ENCODE measurements at places on chromosomes 12 and 14.

GRCh38 chr12:57130941-57131340 lies 2.7 kb downstream of the LRP1 start:
- H3K4me1 ChIP-seq: peaks cover 12% of the 10 kb centered on the region
- no peak for DNase-seq
- no peak overlapping the region for H3K4me3 ChIP-seq
- peaks cover 82% of the 10 kb centered on the region for H3K27me3 ChIP-seq
- H3K27ac ChIP-seq: no peak overlapping the region

DNA sequence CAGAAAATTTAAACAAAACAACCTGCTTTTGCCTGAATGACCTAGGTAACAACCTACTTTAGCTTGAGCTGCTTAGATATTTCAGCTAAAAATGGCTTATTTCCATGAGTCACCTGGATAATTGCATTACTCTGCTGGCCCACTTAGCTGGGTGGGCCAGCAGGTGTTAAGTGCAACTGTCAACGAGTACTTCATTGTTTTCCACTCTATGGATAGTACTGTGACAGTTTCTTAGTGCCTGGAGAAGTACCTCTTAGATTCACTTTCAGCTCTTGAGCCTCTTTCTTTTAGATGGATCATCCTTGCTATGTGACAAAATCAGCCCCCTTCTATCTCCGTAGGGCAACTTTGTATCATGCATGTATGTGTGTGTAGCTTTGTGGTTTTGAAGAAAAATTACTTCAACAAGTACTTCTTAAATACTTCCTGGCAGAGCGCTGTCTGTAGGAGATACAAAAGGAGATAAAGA lies 368.2 kb upstream of the ATP2B1 start:
- H3K27ac ChIP-seq: no peak overlapping the region
- H3K27me3 ChIP-seq: peaks cover 4% of the 10 kb centered on the region
- no peaks in the 10 kb centered on the region for H3K36me3 ChIP-seq
- H3K4me3 ChIP-seq: no peak overlapping the region
- DNase-seq: no peak

GRCh38 chr12:76410781-76411180 lies 62.6 kb upstream of the BBS10 start:
- no peaks in the 10 kb centered on the region for H3K27me3 ChIP-seq
- no peaks in the 10 kb centered on the region for H3K4me1 ChIP-seq
- no peak overlapping the region for H3K4me3 ChIP-seq
- no peak for DNase-seq
- H3K27ac ChIP-seq: no peak overlapping the region

DNA sequence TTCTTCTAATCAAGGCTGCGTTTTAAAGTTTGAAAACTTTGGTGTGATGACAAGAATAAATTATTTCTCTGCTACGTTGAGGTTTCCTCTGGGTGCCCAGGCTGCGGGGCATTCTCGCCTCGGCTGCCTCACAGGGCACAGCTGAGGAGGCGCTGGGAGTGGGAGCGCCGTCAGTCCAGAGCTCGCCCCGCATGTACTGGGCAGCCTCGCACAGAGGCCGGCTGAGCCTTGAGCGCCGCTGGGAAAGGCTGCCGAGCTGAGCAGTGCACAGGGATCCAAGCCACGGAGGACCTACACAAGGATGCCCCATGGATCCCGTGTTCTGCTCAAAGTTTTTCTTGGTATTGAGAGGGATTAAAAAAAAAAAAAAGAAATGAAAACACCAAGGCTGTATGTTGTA lies 11.6 kb downstream of the RFX4 start:
- H3K4me3 ChIP-seq: no peak overlapping the region
- peaks cover 7% of the 10 kb centered on the region for H3K4me1 ChIP-seq
- peaks cover 56% of the 10 kb centered on the region for H3K27me3 ChIP-seq
- H3K27ac ChIP-seq: no peak overlapping the region
- no peaks in the 10 kb centered on the region for H3K36me3 ChIP-seq

- H3K4me1 ChIP-seq: no peaks in the 10 kb centered on the region
- no peaks in the 10 kb centered on the region for H3K27me3 ChIP-seq
- H3K27ac ChIP-seq: no peak overlapping the region
- no peaks in the 10 kb centered on the region for H3K36me3 ChIP-seq
- H3K4me3 ChIP-seq: no peak overlapping the region
- no peak for DNase-seq
Observed at GRCh38 chr14:32341947-32342846, 13.1 kb downstream of the AKAP6 start.

GRCh38 chr14:76067536-76067935 lies 82.0 kb downstream of the IFT43 start:
- no peaks in the 10 kb centered on the region for H3K4me1 ChIP-seq
- no peak overlapping the region for H3K27ac ChIP-seq
- no peak for DNase-seq
- no peak overlapping the region for H3K4me3 ChIP-seq

GRCh38 chr12:88063375-88063774 lies 34.2 kb upstream of the C12orf50 start:
- peaks cover 10% of the 10 kb centered on the region for H3K4me1 ChIP-seq
- no peak overlapping the region for H3K4me3 ChIP-seq
- peaks cover 11% of the 10 kb centered on the region for H3K36me3 ChIP-seq

DNA sequence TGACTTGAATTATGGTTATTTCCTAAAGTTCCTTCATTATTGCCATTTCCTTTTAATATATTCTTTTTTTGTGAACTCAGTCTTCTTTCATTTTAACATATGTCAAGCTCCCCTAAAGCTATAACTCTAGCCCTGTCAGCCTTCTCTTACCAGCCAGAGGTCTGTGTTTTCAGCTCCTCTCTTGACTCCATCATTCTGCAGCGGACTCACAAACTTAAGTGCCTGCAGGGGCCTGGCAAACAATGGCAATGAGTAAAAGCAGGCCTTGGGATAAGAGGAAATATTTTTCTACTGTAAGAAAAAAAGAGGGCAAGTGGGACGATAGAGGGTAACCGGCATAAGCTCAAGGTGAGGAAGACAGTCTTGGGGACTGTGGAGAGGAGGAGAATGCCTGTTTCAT lies 424.5 kb upstream of the RGS6 start:
- no peaks in the 10 kb centered on the region for H3K27me3 ChIP-seq
- H3K4me3 ChIP-seq: no peak overlapping the region
- H3K36me3 ChIP-seq: peaks cover 10% of the 10 kb centered on the region
- DNase-seq: no peak
- H3K27ac ChIP-seq: peak overlapping the region; percentile 43
- H3K4me1 ChIP-seq: peaks cover 8% of the 10 kb centered on the region

DNA sequence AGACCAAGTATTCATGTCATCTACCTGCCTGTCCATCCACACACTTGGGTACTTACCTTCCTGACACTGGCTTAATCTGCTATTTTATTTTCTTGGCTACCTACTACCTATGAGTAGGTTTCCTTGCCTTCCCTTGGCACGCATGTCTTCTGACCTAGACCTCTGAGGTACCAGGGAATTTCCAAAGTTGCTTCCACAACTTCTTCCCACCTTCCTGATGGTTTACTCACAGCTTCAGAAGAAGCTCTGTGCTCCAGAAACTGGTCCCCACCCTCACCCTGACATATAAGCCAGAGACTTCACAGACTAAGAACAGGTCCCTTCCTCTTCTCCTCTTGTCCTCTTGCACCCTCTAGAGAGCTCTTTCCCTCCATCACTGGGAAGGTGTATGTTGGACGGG lies 35.7 kb upstream of the DDX11 start:
- no peak overlapping the region for H3K4me3 ChIP-seq
- H3K27ac ChIP-seq: no peak overlapping the region
- DNase-seq: no peak
- H3K4me1 ChIP-seq: peaks cover 3% of the 10 kb centered on the region

DNA sequence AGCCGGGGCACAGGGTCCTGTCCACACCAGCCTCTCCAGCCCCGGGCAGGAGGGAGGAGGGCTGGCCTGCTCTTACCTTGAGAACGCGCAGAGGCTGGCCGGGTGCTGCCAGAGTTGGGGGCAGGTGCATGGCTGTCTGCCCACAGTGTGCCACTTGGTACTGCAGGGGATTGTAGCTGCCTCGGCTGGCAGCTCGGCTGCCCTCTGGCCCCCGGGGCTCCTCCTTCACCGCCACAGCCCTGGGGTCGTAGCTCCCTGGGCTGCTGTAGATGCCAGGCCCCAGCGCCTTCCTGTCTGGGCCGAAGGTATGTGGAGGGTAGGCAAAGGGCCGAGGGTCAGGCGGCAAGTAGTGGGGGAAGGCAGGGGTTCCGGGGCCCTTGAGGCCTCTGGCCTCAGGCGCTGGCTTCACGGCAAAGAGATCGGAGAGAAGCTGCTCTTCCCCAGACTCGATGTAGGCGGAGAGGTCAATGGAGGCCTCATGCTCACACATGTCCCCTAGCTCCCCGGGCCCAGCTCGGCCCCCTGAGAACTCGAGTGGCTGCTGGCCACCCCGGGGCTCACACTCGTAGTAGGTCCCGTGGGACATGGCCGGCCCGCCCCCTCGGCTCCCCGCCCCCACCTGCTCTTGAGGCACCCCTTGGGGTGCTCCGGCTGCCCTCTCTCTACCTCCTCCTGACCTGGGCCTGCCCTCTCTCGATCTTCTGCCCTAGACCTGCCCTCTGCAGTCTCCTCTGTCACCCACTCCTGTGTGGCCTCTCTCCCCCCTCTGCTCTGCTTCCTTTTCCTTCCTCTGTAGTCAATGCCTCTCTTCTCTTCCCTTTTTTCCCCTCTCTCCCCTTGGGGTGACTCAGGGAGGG lies at the start of gene CEBPE:
Gene CEBPE (minus strand): TSS at position 750 of the 857 bp plus-strand sequence. CDS start 164 bp downstream, at position 586.
- H3K4me1 ChIP-seq: peaks cover 46% of the 10 kb centered on the region
- H3K27me3 ChIP-seq: peaks cover 38% of the 10 kb centered on the region
- H3K36me3 ChIP-seq: no peaks in the 10 kb centered on the region
- H3K4me3 ChIP-seq: peak within 1 kb of the TSS; percentile 48
- DNase-seq: no peak

GRCh38 chr12:114674251-114675047 lies 9.5 kb downstream of the TBX3 start:
- peaks cover 77% of the 10 kb centered on the region for H3K27me3 ChIP-seq
- no peak for DNase-seq
- no peaks in the 10 kb centered on the region for H3K36me3 ChIP-seq

- peaks cover 23% of the 10 kb centered on the region for H3K27me3 ChIP-seq
- H3K4me3 ChIP-seq: no peak overlapping the region
- no peak for DNase-seq
- no peaks in the 10 kb centered on the region for H3K4me1 ChIP-seq
- H3K36me3 ChIP-seq: no peaks in the 10 kb centered on the region
Observed at GRCh38 chr12:46148327-46149078, 120.3 kb downstream of the SLC38A1 start.

DNA sequence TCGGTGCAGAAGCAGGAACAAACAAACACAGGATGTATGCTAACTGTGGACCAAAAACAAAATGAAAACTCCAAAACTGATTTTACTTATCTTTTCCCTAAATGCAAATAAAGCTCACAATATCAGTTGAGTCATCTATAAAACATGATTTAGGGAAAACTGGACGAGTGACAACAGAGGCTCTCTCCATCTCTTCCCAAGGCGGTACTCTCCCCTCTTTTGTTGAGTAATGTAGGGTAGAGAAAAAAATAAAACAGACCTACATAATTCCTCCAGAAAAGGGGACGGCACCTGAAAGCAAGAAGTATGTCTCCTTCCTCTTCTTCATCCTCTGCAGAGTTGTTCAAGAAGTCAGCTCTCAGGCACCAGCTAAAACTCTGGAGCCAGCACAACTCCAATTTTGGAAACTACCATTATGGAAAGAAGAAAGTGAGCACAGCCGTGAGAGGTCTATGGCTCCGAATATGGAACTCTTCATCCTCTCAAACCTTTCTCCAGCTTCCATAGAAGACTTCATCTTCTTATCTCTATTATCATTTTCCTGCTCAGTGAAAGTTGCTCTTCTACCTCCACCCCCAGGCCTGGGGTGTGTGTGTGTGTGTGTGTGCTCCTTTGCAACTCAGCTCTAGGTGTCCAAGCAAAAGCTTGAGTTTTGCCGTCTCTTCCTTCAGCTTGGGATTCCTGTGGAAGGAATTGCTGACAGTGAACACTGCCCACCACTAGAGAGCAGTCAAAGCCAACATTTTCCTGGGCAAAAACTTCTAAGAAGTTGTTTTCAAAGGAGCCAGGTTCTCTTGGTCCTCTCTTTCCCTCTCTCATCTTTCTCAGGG lies 155.4 kb downstream of the DIO2 start:
- H3K27me3 ChIP-seq: no peaks in the 10 kb centered on the region
- H3K4me3 ChIP-seq: no peak overlapping the region
- H3K36me3 ChIP-seq: no peaks in the 10 kb centered on the region
- H3K4me1 ChIP-seq: no peaks in the 10 kb centered on the region
